Cardiac atrium fibroblast (primary cell): ENCODE measurements at places on chromosomes 3 and 15. TPM values are rescaled to one million over a fixed set of nuclear protein-coding genes. Genes with fewer than 3 reads are reported as not detected.

Gene TRANK1
- total RNA-seq = 6.0 and 6.9 TPM in 2 replicates

Gene IGSF10
- 2.1 and 3.4 TPM in 2 replicates for total RNA-seq

Gene CTXND1
- not detected in 2 replicates for total RNA-seq

Gene CKMT1B
- not detected in 2 replicates for total RNA-seq

Gene DISP2
- total RNA-seq = 0.16 and 0.36 TPM in 2 replicates
